Activated CD8-positive, alpha-beta memory T cell treated with anti-CD3 and anti-CD28 coated beads for 1 hour (primary cell): ENCODE measurements at places on chromosomes 7 and 10.

- no peak for DNase-seq
Observed at GRCh38 chr7:19269301-19269700, 124.1 kb upstream of the FERD3L start.

- no peak for DNase-seq
Observed at GRCh38 chr10:11018855-11019631, 1.4 kb downstream of the CELF2 start.

DNA sequence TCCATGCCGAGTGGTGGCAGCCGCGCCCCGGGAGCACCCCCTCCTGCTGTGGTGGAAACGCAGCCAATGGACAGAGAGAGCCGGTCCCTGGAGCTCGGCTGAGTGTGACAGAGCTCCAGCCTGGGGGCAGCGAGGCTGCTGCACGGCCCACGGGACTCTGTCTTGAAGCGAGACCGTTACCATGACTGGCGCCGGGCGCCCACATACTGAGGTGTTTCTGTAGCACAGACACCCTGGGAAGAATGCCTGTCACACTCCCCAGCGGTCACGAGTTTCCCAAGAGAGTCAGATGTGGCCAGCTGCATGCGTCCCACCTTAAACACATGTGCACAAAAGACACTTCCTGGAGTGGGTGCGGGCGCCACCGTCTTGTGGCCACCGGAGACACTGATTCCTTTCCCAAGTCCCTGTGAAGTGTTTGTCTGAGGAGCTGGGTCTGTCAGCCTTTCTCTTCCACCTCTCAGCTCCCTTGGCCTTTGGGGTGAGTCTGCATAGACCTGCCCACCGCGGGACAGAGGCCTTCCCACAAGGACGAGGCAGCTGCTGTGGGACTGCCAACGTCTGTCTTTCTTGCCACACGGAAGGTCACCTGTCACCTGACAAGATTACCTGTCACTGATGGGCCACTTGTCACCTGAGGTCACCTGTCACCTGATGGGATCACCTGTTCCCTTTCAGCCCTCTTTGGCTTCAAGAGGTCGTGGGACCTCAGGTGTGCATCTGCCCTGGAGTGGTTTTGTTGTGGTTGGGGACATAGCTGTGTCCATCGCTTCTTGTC, 94.6 kb downstream of the DNAJB6 start:
- DNase-seq = no peak

- no peak for DNase-seq
Observed at GRCh38 chr7:70005891-70006260, 407.6 kb downstream of the AUTS2 start.

GRCh38 chr7:44764081-44764480, 15.4 kb downstream of the ZMIZ2 start:
- DNase-seq = no peak

DNA sequence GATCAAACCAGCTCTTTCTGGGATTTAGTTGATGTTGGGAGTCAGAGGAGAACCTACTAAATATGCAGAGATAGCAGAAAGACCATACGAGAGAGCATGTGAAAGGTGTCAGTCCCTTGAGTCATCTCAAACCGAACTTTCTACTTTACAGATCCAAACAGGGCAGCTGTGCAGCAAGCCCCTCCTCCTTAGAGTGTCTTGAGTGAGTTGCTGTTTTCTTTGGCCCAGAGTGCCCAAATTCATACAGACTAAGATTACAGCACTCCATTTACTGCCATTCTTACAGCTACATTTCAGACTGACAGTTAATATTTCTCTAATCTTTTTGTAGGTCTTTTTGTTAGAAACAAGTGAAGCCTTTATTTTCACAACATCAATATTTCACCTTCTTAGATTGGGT, 53.4 kb downstream of the NRCAM start:
- DNase-seq = no peak

GRCh38 chr10:126880926-126881325, 24.3 kb upstream of the DOCK1 start:
- no peak for DNase-seq

DNA sequence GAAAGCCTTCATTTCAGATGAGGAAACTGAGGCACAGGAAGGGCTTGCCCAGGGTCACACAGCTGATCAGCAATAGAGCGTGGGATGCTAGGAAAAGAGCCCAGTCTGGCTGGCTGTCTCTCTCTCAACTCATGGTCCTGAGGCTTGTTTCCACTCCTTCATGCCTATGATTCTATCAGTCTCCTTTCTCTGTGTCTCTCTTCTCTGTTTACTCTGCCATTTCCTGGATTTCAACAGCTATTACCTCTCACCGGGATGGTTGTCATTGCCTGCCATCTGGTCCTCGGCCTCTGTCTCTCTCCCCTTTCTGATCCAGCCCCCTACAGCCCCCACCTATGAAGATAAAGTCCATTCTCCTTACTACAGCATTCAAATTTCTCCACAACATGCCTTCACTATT, 93.3 kb upstream of the AGBL3 start:
- DNase-seq = no peak

DNA sequence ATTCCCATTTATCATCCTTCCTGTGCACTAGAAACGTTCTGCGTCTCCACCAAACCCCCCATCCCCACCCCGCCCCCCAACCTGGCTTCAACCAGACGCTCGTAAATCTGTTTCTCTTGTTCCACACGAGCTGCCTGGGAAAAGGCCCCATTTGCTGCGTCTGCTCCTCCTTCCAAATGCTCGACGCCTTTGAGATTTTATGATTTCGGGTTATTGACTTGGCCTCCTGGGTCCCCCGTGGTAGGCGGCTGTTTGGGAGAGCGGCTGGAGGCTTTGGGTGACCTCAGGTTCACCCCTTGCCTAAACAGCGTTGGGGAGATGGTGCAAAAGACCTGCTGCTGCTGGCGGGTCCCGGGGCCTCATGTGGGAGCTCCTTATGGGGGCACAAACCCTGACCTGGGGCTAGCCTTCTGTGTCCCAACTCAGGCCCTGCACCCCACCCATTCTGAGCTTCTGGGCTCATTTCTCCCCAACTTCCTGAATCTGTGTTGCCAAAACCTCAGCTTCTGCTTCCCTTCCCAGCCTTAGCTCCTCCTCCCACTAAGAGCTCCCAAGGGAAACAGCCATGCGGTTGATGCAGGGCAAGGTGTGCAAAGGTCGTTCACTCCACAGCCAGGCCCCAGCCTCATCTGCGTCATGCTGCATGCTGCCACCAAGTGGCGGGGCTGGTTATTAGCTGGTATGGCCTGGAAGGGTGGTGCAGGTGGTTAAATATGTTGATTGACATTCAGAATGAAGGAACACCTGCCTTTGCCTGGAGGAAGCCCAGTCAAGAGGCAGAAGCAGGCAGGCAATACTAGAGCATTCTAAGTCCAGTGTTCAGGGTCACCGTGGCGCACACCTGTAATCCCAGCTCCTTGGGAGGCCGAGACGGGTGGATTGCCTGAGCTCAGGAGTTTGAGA, 49.1 kb upstream of the ELN start:
- no peak for DNase-seq

DNA sequence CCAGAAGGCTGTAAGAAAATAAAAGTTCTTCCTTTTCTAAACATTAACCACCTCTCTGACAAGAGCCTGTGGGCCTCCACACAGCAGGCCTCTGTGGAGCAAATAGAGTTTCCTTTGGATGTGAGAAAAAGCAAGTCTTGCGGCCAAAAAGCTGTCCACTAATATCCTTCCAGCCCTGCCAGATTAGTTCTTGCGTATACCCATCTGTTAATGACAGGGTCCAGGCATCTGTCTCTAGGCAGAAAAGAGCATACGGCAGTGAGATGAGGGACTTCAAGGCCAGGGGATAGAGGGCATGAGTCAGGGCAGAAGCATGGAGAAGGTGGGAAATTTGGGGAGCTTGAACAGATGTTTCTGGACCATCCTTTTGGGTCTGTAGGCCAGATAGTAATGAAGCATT, 164.9 kb downstream of the NSUN6 start:
- no peak for DNase-seq

GRCh38 chr7:129612112-129613015, 844 bp downstream of the NRF1 start:
- no peak for DNase-seq

- DNase-seq = no peak
Observed at GRCh38 chr7:95318501-95319100, 5.7 kb downstream of the PON1 start.

DNA sequence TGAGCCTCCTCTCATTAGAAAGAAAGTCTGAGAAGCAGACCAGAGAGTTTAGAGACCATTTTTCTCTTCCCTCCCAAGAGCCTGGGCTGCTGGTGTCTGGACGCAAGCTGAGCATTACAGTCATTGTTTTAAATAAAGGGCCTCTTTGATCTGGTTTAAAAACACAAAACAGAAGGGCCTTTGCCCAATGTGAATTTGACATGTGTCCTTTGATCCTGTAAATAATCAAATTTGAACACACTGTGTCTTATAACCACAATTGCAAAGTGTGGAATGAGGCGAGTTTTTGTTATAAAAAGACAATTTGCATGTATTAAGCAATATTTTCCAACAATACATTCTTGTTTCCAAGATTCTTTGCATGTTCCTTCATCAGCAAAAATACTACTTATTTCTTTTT, 158.5 kb downstream of the C7orf25 start:
- DNase-seq = no peak

GRCh38 chr7:20545016-20545415, 70.5 kb upstream of the ABCB5 start:
- no peak for DNase-seq

DNA sequence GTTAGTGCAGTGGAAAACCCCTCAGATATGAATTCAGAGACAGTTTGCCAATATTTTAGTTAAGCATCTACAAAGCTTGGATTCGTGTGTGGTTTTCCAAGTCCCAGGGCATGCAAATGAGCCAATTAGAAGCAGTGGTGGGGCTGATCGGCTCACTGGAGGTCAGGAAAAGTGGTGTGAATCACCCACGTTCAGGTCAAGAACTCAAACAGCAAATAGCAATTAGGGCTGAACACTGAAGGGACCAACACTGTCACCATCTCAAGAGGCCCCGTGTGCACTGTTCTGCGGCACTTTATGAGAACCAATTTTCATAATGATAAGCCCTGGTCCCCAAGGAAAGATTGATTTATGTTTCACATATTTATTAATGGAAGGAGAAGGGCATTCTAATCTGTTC, 68.9 kb downstream of the ADARB2 start:
- no peak for DNase-seq

- no peak for DNase-seq
Observed at GRCh38 chr7:84394219-84394618, 199.6 kb upstream of the SEMA3A start.

DNA sequence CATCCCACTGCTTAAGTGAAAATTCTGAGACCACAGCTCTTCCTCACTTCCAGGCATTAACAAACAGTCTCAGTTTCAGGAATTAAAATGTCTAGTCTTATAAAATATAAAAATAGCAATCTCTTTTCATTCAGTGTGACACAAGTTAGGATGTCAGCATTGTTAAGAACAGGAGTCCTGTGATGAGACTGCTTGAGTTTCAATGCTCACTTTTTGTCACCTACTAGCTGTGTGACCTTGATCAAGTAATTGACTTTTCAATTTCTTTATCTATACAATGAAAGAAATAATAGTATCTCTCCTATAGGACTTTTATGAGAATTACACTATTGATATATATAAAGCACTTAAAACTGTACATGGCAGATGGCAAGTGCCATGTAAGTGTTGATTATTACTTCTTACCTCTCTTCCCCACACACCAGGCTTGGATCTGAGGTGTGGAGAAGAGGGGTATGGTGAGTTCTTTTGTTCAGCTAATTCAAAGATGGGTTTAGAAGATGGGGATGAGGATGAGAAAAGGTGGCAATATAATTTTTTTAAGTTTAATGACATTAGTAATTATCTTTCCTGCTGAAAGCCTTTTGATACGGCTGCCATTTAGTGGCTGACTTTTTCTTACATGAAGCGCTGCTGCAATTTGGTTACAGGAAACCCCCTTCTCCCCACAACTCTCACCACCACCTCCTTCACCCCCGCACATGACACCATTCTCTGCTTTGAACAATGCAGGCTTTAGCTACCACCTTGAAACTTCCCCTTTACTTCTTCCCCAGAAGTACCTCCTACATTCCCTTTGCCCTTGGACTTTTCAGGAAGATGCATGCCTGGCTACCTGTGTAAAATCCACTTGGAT, 20.8 kb upstream of the HYAL4 start:
- DNase-seq = no peak

- DNase-seq = no peak
Observed at GRCh38 chr10:98420786-98421185, 5.8 kb upstream of the PYROXD2 start.

DNA sequence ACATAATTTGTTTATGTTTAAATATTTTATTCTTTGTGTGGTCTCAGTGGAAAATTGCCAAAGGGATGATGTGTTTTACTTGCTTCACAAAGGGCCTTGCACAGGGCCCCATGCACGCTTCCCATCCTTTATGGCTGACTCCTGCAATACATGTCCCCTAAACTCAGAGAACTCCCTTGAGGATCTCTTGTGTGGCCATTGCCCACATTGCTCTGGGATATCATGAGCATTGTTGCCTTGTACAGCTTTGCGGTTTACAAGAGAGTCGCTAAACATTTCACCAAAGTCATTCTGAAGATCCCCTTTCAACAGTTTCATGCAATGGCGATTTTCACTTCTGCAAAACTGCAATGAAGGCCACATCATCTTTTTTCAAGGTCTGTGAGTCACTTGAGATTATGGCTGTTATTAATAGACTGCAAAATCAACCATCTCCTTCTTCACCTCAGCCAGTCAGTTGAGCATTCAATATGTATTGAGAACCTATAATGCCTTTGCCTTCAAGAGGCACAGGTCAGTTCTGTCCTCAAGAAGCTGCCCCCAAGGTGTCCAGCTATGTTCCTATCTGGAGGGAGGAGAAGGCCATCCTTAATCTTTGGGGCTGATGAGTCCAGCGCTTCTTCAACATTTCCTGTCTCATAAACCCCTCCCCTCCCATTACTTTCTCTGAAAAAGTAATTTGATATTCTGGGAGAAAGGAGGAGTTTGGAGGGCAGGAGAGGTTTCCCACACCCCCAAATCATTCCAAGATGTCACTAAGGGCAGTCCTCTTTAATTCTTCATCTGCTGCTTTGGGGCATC, 108.1 kb downstream of the CCDC71L start:
- no peak for DNase-seq

- DNase-seq = no peak
Observed at GRCh38 chr7:5599543-5600200, 176.0 kb upstream of the TNRC18 start.

GRCh38 chr7:80147543-80148391, 13.1 kb downstream of the GNAI1 start:
- DNase-seq = no peak
